ENCODE measurements at places on chromosomes 3 and 15.
A peak's percentile ranks its signal among the peaks of the same experiment; 100 is the strongest.

DNA sequence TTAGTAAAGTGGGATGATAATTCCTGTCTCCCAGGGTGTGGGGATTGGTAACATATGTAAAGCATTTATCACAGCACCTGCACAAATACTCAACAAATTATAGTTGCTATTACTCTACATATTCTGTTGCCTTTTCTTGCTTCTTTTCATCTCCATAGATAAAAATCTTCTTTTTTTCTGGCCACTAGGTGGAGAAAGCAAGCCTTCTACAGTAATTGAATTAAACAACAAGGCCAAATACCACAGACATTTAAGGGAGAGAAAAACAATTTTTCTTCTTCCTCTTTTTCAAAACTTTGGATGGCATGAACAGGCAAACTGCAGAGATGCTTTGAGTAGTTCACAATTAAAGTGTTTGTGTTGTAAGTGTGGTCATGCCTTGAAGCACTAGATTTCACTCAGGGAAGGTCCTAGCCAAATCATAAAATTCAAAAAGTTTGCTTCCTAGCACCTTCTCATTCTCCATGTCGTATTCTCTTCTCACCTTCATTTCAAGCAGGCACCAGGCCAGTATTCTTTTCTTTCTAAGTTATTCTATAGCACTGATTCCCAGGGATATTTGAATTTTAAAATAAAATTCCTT, 493.4 kb upstream of the TGFBR2 start:
- peak; percentile 76 for DNase-seq

- no peak for DNase-seq
These were observed 41.4 kb upstream of the DNAJC19 start for GRCh38 chr3:181030948-181031347.

DNA sequence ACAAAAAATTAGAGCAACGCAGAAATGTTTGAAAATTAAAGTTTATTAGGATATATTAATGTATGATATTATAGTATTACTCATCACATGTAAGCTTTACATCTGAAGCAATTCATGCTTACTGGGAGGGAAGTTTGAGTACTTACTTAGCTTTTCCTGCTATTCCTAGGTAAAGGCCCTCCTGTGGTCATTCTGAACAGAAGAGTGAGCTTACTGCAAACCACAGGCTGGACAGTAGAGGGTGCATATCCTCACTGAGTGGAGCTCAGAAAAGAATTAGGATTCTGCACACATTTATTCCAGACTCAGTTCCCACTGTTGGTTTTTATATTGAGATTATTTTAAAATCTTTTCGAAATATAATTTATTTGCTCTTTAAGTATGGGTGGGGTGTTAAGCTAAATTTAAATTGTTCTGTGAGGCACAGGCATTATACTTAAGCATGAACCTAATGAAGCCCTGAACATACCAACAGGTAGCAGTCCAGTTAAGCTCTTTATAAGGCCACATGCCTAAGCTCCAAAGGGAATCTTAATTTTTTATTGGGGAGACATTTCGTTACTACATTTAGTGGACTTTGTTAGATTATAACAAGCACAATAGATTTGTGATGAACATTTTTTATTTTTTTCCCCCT, 10.2 kb downstream of the MRPS22 start:
- peak; percentile 65 for DNase-seq

DNA sequence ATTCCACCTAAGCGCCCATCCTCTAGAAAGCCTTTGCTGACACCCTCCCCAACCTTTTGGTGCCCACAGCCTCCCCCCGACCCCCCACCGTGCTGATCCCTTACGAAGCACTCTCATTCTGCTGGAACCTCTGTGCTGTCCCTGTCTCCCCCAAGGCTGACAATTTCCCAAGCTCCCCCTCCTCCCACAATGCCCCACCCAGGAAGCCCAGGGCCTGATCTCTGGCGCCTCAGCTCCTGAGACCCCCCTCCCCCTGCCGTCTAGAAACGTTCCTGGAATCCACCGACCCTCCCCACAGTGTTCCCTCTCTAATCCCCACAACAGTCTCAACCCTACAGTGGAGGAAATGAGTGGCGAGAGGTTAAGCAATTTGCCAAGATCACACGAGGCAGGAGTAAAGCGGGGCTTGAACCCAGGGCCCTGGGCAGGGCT, 18.3 kb downstream of the MYL3 start:
- DNase-seq, result no peak
